Activated CD4-positive, alpha-beta memory T cell treated with anti-CD3 and anti-CD28 coated beads, Interleukin-2, amount 10 ng/mL, durations not matched to agents 7 days and 5 days (primary cell): ENCODE measurements at places on chromosomes 4 and X.

- DNase-seq: no peak
Observed at GRCh38 chr4:100823993-100824323, 306.1 kb upstream of the EMCN start.

DNA sequence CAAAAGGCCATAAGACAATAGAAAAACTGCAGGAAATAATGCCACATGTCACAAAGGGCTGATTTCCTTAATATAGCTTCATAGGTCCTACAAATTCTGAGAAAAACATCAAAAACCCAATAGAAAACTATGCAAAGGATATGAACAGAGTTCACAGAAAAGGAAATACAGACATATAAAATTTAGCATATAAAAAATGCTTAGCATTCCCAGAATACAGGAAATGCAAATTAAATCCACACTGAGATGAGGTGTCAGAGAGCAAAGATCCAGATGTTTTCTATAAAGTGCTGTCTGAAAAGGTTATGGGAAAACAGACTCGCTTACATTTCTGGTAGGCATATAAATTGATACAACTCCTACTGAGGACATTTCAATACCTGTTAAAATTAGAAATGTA is 33.8 kb downstream of the TXK start:
- no peak for DNase-seq

DNA sequence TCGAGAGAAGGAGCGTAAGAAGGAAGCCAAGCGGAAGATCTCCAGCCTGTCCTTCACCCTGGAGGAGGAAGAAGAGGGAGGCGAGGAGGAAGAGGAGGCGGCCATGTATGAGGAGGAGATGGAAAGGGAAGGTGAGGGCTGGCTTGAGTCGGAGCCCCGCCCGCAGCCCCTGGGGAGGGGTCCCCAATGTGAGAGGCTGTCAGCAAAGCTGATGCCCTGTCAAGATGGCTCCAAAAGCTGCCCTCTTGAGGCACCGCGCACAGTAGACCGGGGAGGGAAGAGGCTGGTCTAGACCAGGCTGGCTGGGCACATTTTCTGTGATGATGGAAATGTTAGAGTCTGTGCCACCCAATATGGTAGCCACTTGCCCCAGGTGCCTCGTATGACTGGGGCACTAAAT is 2.5 kb downstream of the FAM50A start:
- no peak for DNase-seq

GRCh38 chrX:48711929-48712505 is 15.5 kb downstream of the SUV39H1 start:
- DNase-seq: no peak

DNA sequence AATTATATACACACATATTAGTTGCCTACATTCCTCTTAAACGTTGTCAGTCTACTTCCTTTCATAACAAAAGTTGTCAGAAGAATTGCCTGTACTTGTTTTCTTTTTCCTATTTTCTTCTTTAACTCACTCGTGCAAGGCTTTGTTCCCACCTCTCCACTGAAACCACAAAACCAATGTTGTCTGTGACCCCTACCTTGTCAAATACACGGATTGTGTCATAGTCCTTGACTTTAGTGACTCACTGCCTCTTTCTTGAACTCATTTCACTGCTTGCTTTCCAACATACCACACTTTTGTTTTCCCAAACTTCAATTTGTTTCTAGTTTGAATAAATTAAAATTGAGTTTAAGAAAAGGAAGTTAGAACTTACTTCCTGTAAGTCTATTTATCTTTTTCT is 283.9 kb upstream of the AGA start:
- no peak for DNase-seq

DNA sequence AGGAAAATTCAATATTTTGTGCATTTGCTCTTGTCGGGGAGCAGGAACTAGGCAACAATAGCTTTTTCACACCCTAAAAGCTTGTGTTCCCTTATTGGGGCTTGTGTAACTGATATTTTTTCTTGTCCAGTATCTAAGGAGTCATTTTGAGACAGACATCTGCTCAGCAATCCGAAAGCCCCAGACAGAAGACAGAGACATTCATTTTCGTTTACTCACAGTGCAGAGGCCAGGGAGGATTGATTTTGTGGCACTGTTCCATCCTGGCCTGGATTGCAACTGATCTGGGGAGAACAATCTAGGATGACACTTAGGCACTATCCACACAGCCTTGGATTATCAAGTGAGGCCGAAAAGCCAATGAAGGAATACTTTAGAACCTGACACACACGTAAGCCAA is 27.4 kb upstream of the PLAC1 start:
- DNase-seq: no peak
